Trophoblast cell (in vitro differentiated cells and primary cell): ENCODE measurements at places on chromosomes 3 and 15.

DNA sequence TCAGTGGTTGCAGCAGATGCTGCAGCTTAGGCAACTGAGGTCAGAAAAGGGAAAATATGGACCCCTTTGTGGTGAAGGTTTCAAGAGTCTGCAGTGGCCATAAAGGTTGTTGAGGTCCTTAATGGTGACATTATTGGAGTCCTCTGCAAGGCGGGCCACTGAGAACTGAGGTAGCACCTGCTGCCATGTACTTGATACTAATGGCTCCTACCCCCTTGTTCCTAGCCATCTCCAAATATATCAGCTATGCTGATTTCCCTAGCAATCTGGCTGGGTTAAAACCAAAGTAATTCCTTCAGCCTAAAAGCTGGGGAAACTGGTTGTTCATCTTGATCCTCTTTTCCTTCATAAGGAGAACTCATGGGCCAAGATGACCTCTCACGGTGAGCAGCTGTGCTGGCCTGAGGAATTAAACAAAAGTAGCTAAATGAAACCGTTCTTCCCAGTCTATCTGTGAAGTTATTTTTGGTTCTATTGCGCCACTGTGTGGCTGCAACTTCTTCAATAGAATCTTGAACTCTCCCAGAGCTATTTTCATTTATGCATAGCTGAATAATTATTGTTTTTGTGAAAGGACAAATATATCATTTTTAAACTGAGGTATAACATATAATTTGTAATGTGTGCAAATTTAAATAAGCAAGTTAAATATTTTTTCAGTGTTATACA, 76.1 kb upstream of the PLSCR4 start:
- DNase-seq, result peak; percentile 54

DNA sequence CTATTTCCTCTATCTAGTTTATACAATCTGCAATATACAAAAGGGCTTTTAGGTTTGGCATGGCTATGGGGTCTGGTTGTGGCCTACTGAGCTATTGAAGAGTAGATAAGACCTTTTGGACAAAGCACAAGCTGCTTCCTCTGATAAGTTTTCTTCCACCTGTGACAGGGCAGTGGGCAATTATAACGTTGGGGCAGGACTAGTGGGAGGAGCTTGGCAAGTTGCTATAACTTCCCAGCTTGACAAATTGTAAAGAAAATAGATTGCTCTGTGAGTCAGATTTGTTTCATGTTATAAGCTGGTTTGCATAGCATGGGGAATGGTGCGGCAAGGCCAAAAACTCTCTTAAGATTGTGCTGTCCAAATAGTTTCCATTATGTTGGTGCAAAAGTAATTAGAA, 64.9 kb downstream of the SLC7A14 start:
- no peak for DNase-seq

DNA sequence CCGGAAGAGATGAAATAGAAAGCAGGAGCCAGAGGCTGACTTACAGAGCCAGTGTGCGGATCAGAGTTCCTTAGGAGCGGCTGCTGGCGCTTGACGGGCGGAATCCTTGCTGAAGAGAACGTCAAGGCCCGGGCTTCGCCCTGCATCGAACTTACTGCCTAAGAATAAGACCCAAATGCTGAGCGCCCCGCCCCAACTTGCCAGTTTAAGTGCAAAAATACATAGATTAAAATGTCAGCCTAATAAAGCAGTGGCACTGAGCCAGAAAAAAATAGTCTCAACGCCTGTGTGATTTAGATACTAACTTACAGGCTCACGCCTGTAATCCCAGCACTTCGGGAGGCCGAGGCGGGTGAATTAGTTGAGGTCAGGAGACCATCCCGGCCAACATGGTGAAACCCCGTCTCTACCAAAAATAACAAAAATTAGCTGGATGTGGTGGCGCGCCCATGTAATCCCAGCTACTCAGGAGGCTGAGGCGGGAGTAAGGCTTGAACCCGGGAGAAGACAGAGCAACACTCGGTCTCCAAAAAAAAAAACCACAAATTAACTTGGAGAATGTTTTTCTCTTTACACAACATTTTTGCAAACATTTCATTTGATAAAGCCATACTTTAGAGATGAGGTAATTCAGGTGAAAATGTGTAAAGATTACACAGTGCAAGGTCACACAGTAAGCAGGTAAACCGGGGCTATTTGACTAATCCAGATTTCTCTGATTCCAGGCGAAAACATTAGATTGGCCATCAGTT, 1.2 kb upstream of the UBP1 start:
- DNase-seq, result peak; percentile 9

DNA sequence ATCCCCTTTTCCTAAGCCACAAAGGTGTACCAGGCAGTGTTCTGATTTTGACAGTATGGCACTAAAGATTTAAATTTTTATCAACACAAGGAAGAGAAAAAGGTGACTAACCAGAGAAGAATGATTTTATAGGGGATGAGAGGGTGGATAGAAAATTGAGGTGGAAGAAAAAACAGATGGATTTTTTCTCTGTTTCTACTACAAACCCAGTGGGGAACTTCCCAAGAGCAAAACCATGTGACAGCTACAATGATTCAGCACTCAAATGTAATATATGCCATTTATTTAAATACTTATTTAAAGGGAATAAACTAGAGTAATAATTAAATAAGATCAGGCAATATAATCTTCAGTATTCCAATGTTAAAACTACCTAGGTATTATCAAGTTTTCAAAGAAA, 11.1 kb downstream of the DCUN1D1 start:
- DNase-seq, result no peak
